ENCODE measurements at places on chromosomes 4 and X.
A peak's percentile ranks its signal among the peaks of the same experiment; 100 is the strongest.

- DNase-seq = peak; percentile 70
Measured at GRCh38 chr4:139633661-139634060, 32.0 kb upstream of the MGST2 start.

DNA sequence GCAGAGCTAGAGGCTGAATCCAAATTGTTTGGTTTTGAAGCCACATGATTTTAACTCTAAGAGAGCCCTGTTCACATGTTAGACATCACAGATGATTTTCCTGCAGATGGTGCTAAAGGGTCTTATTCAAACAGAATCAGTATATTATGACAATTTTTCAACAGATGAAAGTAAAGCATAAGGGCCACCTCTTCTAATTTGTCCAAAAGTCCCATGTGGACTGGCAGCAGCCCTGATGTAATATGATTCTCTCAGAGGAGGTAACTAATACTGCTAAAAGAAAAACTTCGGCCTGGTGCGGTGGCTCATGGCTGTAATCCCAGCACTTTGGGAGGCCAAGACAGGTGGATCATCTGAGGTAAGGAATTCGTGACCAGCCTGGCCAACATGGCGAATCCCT lies 26.0 kb upstream of the SETD7 start:
- DNase-seq = peak; percentile 36

- DNase-seq = no peak
Measured at GRCh38 chrX:10636851-10637250, 16.5 kb upstream of the MID1 start.

DNA sequence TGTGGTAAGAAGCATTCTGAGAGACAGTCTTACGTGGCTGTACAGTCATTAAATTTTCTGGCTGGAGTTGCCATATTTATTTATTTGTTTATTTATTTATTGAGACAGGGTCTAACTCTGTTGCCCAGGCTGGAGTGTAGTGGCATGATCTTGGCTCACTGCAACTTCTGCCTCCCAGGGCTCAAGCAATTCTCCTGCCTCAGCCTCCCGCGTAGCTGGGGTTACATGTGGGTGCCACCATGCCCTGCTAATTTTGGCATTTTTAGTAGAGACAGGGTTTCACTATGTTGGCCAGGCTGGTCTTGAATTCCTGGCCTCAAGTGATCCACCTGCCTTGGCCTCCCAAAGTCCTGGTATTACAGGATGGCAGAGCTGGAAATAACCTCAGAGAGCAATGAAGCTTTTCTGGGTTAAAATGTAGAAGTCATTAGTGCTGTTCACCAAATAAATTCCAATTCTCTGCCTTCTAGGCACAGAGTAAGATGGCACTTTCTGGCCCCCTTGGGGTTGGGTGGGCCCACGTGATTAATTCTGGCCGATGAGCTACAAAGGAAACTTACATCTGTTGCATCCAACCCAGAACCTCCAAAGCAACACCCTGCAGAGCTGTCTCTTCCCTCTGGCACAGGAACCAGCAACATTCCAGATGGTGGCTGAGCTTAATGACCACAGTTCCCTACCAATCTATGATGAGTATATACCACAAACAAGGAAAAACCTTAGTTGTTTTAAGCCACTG lies 4.5 kb downstream of the MRFAP1 start:
- no peak for DNase-seq

GRCh38 chr4:7910263-7910896 lies 29.3 kb downstream of the AFAP1 start:
- DNase-seq = peak; percentile 11

Measured in PC-3 (cell line).